ENCODE measurements at places on chromosomes 3 and 15.

DNA sequence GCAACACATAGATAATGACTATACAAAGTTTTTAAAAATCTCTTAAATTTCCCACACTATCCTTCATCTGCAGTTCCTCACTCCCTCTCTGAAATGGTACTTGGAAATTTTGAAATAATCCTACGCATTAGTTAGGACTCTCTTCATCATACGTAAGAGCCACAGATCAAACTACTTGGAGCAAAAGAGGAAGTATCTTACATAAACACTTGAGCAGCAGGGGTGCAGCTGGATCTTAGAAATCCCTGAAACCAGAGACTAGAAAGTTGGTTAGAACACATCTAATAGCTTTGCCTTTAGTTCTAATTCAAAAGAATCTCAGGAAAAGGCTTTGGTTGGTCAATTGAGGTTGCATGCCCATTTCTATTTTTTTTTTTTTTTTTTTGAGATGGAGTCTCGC is 38.8 kb upstream of the ZNF445 start:
- no peak for DNase-seq

- DNase-seq = no peak
Measured at GRCh38 chr15:85642693-85643066, 152.0 kb downstream of the KLHL25 start.

- DNase-seq = no peak
Measured at GRCh38 chr3:50665081-50665840, 9.5 kb upstream of the DOCK3 start.

DNA sequence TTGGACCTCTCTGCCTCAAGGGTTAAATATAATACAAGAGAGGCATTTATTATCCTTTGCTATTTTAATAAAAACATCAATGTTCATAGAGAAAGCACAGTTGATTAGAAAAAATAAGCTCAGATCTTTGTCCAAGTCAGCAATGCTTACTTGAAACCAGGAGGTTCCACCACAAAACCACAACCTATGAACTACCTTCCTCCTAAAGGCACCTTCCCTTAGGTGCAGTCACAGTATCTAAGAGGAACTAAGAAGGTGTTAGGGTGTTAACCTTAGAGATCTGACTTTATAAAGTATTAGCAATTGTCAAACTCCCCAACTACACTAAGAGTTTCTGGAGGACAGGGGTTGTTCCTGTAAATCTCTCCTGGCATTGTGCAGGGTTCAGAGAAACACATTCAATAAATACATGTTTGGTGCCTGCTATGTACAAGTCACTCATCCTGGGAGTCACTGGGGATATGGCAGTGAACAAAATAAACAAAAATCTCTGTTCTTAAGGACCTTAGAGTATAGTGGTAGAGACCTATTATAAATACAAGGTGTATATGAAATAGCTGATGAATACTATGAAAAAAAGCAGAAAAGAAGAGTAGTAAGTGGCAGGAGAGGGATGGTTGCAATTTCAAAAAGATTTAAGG is 208.6 kb downstream of the NFKBIZ start:
- DNase-seq = peak; percentile 67

DNA sequence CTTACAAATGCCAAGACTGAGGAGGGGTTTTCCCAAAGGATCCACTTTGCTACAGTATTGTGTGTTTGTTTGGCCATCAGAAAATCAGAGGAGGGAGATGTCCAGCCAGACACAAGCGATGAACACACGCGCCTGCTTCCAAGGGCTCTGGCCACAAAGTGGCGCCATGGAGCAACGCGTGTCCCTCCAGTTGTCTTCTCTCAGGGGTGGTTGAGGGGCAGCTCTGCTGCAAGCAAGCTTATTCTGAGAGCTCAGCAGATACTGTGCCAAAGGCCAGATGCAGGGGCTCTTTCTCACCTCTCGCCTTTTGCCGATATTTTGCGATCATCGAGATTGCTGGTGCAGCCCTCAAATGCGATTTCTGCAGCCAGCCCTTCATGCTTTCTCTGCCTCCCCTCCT is 88.9 kb upstream of the OSBPL11 start:
- DNase-seq = no peak

- no peak for DNase-seq
Measured at GRCh38 chr3:16392717-16393116, 120.8 kb downstream of the RFTN1 start.

DNA sequence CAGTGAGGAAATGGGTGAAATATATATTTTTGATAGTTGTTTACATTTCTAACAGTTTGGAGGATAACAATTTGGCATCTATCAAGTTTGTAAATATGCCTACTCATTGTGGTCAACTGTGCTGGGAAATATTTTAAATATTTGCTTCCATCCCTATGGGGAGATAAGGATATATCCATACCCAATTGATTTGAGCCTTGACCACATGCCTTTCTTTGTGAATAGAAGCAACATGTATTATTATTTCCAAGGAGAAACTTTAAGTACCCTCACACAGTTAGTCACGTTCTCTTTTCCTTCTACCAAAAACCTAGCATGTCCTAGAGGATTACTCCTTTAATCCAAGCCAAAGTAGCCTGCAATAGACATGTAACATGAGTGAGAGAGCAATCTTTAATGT is 245.4 kb upstream of the CBLB start:
- no peak for DNase-seq

- DNase-seq = no peak
Measured at GRCh38 chr3:112605285-112605684, 35.7 kb downstream of the CCDC80 start.

DNA sequence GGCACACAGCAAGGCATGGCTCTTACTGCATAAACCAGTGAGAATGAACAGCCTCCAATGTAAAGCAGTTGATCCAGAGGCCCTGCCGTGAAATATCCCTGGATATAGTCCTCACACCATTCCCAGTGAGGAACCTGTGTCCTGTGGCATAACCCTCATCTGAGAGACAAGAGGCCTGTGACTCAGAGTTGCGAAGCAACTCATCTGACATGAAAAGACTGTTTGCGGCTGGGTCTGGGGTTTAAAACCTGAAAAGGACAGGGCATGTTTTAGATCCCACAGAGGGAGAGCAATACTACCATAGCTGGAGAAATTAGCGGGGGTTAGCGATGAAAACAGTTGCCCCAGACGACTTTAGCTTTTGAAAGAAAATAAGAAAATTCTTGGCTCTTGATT is 165.3 kb upstream of the BHLHE40 start:
- DNase-seq = no peak

GRCh38 chr3:113103588-113103987 is 107.8 kb upstream of the BOC start:
- DNase-seq = no peak

GRCh38 chr3:111874177-111874820 is 15.2 kb downstream of the PHLDB2 start:
- DNase-seq = no peak

DNA sequence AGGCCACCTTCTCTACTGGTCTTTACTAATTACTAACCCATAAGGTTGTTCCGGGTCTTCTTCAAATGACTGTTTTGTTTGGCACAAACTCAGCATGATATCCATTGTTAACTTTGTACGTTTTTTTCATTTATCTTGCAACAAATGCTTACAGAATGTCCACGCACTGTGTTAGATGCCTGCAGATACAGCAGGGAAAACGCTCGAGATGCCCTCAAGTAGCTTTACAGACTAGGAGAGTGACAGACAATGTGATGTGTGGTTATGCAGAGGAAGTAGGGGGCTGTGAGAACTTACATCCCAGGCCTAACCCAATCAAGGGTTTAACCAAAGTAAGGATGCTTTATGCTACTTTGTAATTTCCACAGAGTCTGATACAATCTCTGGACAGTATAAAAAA is 949 bp upstream of the RFC4 start:
- no peak for DNase-seq

DNA sequence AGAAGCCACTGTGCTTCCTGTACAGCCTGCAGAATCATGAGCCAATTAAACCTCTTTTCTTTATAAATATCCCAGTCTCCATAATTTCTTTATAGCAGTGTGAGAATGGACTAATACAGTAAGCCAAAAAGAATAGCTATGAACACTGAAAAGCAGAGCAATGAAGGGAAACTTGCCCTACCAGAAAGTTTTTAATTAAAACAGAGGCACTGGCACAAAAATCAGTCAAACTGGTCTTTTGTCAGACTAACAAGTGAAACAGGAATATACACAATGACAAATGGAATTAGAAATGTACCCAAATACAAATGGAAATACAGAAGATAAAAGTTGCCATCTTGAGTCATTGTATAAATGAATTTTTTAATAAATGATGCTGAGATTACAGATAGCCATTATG is 40.5 kb downstream of the POLQ start:
- no peak for DNase-seq

GRCh38 chr3:135895106-135895733 is 70.3 kb upstream of the PPP2R3A start:
- DNase-seq = peak; percentile 44

GRCh38 chr15:95610945-95611344 is 719.6 kb upstream of the NR2F2 start:
- DNase-seq = no peak

- no peak for DNase-seq
Measured at GRCh38 chr15:94252906-94253491, 21.6 kb downstream of the MCTP2 start.

DNA sequence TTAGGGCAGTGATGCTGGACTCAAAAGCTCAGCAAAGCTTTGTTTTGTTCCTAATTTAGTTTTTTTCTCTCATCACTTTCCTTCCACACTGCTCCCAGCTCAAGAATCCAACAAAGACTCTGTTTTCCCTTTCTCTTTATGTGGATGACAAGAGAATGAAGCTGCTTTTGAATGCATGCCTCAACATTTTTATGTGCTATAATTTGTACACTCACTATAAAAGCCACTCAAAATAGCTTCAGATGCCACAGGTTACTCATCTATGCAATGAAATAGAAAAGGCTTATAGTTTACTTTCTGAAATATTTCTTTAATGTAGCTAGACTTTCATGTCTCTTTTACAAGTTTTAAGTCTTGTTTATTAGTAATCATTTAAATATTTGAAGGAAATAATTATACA is 714.9 kb downstream of the OTOL1 start:
- DNase-seq = no peak

DNA sequence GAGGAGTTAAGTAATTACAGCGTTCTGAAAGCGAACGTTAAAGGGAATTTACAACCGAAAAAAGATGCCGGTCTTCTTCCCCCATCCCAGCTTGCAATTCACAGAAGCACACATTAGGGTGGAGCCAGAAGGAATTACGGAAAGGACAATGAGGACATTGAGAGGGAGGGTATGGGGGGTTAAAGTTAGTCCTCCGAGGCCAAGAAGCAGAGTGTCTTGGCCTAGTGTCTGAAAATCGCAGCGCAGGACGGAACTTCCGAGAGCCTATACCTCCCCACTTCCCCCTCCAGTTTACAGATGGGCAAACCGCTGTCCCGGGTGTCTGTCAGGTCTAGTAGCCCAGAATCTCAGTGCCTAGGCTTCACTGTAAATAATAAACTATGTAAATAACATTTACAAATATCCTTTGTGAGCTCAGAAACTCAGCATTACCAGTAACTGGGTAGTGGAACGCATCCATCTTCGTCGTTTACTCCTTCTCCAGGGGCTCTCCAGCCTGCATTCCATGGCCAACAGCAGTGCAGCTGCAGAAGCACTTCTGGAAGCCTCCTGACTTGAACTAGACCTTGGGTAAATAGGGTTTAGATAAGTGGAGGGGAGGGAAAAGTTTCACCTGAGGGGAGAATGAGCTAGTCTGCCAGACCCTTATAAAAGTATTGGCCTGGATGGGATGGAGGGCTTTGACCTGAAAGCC is 922 bp downstream of the ADPRH start:
- peak; percentile 71 for DNase-seq

DNA sequence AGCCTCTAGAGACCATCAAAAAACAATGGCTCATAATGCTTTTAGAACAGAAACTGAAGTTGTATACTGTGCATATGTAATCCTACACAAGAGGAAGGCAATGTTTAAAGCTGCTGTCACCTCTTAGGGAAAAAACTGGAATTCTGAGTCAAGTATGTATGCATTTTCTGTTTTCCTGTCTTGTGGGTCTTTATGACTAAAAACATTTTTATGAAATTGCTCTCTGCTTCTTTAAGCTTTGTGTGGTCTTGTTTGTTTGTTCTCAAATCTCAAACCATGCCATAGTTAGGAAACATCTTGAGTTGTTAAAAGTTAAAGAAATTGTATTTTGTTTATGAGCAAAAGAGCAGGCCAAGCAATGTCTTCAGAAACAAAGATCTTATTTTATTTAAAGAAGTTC is 80.9 kb upstream of the SOX2 start:
- DNase-seq = no peak

DNA sequence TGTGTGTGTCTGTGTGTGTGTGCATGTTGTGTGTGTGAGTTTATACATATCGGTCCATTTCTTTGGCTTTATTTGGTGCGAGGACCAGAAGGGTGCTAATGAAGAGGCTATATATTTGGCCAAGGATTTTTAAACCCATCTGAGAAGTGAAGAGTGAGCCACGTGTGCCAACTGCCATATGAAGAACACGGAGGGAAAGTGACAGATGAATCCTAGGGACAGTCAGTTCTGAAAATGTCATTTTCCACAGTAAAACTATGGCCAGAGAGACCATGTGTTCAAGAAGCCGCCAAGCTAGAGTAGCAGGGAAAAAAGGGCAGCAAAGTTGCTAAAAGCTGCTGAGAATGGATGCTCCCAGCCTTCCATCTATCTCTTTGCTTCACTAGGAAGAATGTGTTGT is 297.3 kb upstream of the LMCD1 start:
- no peak for DNase-seq

GRCh38 chr3:143676747-143677146 is 171.5 kb downstream of the SLC9A9 start:
- DNase-seq = no peak

DNA sequence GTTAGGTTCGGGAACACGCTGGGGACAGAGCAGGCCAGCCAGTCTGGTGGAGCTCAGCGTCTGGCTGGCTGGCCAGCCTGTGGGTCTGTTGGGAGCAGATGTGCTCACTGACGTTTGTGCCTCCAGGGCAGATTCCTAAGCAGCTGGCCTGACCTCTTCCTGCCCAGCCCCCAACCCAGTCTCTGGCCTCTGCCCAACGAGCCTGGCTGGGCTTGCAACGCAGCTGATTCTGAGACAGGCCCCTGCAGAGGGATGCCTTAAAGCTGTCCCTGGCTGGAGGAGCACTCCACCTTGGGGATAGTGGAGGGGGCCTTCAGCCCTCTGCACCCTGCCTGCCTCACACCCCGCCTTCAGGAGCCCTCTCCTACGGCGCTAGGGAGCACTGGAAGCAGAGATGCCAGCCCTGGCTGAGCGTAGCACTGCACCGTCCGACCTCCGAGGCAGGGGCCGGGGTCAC is 46.0 kb downstream of the KLF13 start:
- DNase-seq = no peak

GRCh38 chr3:161474741-161475140 is 21.9 kb upstream of the OTOL1 start:
- no peak for DNase-seq

GRCh38 chr3:41050144-41050543 is 149.2 kb upstream of the CTNNB1 start:
- DNase-seq = no peak
